ENCODE measurements at places on chromosomes 1 and 21.

- DNase-seq = no peak
These were observed 106.5 kb upstream of the EDEM3 start for GRCh38 chr1:184860985-184861754.

DNA sequence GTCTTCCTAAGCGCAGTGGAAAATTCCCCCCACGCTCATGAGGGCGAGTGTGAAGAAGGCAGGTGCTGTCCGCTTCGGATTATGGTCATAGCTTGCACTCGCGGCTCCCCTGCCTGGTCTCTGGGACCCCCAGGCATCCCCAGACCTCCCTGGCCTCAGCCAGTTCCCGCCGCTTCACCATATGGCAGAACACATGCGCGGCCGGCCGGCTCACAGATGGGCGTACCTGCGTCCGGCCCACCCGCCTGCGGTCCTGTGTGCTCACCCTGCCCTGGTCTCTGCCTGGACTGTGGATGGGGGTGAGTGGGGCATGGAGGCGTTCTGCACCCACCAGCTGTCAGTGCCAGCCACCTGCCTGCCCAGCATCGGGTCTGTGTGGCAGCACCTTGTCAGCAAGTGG lies 34.1 kb downstream of the PRKCZ start:
- DNase-seq = no peak

- DNase-seq = no peak
These were observed 40.6 kb downstream of the ERI3 start for GRCh38 chr1:44314452-44314851.

GRCh38 chr1:17569200-17570139 lies 30.0 kb downstream of the ARHGEF10L start:
- DNase-seq = peak; percentile 18

DNA sequence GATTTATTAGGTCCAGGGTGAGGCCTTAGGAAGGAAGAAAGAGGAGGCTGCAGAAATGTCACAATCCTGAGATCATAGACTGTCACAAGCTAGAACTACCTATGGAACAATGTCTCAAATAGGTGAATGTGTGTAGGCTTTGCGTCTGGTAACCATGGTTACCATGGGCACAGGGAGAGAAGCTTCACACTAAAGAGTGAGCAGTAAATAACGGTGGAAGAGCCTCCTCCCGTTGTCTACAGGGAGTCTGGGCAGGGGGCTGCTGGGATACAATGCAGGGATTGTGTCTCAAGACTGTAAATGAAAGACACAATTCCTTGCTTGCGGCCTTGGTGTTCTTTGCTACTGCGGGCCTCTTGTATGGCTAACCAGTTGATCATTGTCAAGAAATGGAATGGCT lies 28.2 kb upstream of the KCNJ6 start:
- DNase-seq = no peak
